ENCODE measurements at places on chromosomes 2 and 18. TPM values are rescaled to one million over a fixed set of nuclear protein-coding genes. Genes with fewer than 3 reads are reported as not detected.

- H3K4me3 ChIP-seq, result no peak overlapping the region
- H3K36me3 ChIP-seq, result no peaks in the 10 kb centered on the region
- DNase-seq, result no peak
- H3K27ac ChIP-seq, result no peak overlapping the region
Measured at GRCh38 chr18:3889121-3889520, 439.1 kb downstream of the TGIF1 start.

- H3K4me3 ChIP-seq, result no peak overlapping the region
- H3K27me3 ChIP-seq, result no peaks in the 10 kb centered on the region
- no peaks in the 10 kb centered on the region for H3K36me3 ChIP-seq
- no peaks in the 10 kb centered on the region for H3K4me1 ChIP-seq
- H3K27ac ChIP-seq, result no peak overlapping the region
Measured at GRCh38 chr2:12658310-12658945, 58.3 kb upstream of the TRIB2 start.

- H3K27me3 ChIP-seq, result no peaks in the 10 kb centered on the region
- no peak overlapping the region for H3K4me3 ChIP-seq
- H3K27ac ChIP-seq, result no peak overlapping the region
Measured at GRCh38 chr2:143950704-143951103, 569.2 kb downstream of the ZEB2 start.

- no peaks in the 10 kb centered on the region for H3K27me3 ChIP-seq
- no peak for DNase-seq
- peaks cover 8% of the 10 kb centered on the region for H3K4me1 ChIP-seq
- no peak overlapping the region for H3K4me3 ChIP-seq
Measured at GRCh38 chr2:59888015-59888414, 665.4 kb downstream of the BCL11A start.

- H3K4me3 ChIP-seq, result no peak overlapping the region
- no peaks in the 10 kb centered on the region for H3K4me1 ChIP-seq
- H3K36me3 ChIP-seq, result peaks cover 2% of the 10 kb centered on the region
- no peak overlapping the region for H3K27ac ChIP-seq
Measured at GRCh38 chr2:10520154-10520553, 72.0 kb upstream of the ODC1 start.

GRCh38 chr2:239462671-239463506 lies 62.1 kb upstream of the HDAC4 start:
- no peaks in the 10 kb centered on the region for H3K27me3 ChIP-seq
- peak; percentile 5 for DNase-seq
- H3K36me3 ChIP-seq, result no peaks in the 10 kb centered on the region
- H3K4me3 ChIP-seq, result no peak overlapping the region
- no peak overlapping the region for H3K27ac ChIP-seq

DNA sequence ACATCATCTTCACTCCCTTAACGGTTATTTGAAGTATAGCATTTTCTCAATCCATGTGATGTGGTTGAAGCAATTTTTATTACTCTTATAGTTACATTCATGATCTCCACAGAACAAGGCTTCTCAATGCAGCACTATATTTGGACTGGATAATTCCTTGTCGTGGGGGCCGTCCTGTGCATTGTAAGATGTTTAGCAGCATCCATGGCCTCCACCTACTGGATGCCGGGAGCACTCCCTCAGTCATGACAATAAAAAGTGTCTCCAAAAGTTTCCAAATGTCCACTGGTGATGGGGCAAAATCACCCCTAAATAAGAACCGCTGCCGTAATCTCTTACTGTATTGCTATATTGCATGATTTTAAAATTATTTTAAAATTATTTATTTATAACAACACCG lies 110.6 kb upstream of the DDX18 start:
- H3K36me3 ChIP-seq, result no peaks in the 10 kb centered on the region
- H3K4me1 ChIP-seq, result peaks cover 20% of the 10 kb centered on the region
- no peaks in the 10 kb centered on the region for H3K27me3 ChIP-seq
- H3K4me3 ChIP-seq, result no peak overlapping the region

GRCh38 chr2:224442071-224442967 lies 40.4 kb upstream of the FAM124B start:
- H3K27me3 ChIP-seq, result no peaks in the 10 kb centered on the region
- no peaks in the 10 kb centered on the region for H3K4me1 ChIP-seq
- H3K36me3 ChIP-seq, result no peaks in the 10 kb centered on the region
- no peak for DNase-seq
- H3K4me3 ChIP-seq, result no peak overlapping the region

- peaks cover 3% of the 10 kb centered on the region for H3K4me1 ChIP-seq
- DNase-seq, result peak; percentile 12
- peak overlapping the region; percentile 41 for H3K4me3 ChIP-seq
- H3K27ac ChIP-seq, result peak overlapping the region; percentile 37
- H3K27me3 ChIP-seq, result peaks cover 44% of the 10 kb centered on the region
Measured at GRCh38 chr2:168912901-168913369, 11.8 kb downstream of the G6PC2 start.

DNA sequence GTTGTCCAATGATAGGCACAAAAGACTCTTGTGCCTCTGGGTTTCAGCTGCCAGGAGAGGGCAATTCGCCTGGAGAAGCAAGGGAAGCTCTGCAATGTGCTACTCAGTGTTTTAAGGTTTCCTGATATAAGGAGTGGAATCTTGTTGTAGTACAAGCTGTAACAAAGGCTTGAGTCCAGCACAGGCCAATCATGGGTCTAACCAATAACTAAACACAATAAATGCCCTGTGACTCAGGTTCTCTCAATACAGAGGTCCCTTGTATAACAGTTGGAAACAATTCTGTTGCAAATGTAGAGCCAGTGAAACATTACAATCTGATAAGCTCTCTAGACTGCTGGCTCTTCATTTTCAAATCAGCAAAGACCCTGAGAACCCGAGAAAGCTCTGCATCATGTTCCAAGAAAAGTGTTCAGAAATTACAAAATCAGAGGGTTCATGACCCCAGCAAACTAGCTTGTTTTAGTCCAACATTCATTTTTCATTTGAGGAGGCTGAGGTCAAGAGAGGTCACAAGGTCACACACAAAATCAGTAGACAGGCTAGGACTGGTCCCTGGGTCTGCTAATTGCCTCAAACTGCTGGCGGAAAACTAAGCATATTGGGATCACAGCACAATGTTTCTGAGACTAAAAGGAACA lies 59.0 kb upstream of the DNMT3A start:
- DNase-seq, result no peak
- H3K4me1 ChIP-seq, result peaks cover 16% of the 10 kb centered on the region
- H3K27ac ChIP-seq, result peak overlapping the region; percentile 69
- H3K27me3 ChIP-seq, result no peaks in the 10 kb centered on the region
- H3K4me3 ChIP-seq, result no peak overlapping the region

DNA sequence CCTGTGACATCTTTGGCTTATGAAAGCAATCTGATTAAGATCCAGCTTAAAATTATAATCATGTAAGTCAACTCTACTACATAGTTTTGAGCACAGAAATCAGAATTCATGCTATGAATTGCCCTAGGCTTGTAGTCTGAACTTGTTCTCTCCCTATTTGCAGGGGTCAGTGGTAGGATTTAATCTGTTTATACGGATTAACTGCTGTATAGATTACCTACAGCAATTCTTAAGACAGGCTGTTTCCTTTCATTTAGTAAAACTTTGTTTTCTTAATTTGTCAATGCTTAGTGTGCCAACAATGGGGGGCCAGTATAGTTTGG lies 287.9 kb downstream of the PDE11A start:
- H3K4me3 ChIP-seq, result no peak overlapping the region
- no peak for DNase-seq
- H3K36me3 ChIP-seq, result peaks cover 3% of the 10 kb centered on the region
- H3K27me3 ChIP-seq, result no peaks in the 10 kb centered on the region
- peaks cover 6% of the 10 kb centered on the region for H3K4me1 ChIP-seq

GRCh38 chr2:161165811-161166210 lies 5.6 kb downstream of the TANK start:
- no peak overlapping the region for H3K27ac ChIP-seq
- DNase-seq, result no peak
- peaks cover 11% of the 10 kb centered on the region for H3K4me1 ChIP-seq
- no peaks in the 10 kb centered on the region for H3K27me3 ChIP-seq

GRCh38 chr2:207037896-207038295 lies 98.6 kb downstream of the CPO start:
- H3K4me1 ChIP-seq, result peaks cover 2% of the 10 kb centered on the region
- H3K36me3 ChIP-seq, result no peaks in the 10 kb centered on the region
- no peak overlapping the region for H3K4me3 ChIP-seq
- H3K27me3 ChIP-seq, result peaks cover 17% of the 10 kb centered on the region
- DNase-seq, result no peak

DNA sequence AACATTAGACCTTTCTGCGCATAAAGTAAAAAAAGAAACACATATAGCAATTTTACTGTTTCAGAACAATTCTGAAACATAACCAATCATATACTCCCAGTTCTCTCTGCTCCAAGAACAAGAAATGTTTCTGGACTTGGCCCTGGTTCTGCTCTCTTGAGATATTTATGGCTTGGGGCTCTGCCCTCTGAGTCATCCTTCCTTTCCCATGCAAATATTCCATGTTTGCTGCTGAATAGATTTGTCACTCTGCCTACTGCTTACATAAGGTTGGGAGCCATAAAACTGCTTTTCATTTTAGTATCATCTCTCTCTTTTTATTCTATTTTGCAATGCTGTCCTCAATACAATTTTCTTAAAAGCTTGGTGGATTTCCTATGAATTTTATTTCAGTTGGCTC lies 499.6 kb upstream of the ACVR2A start:
- peaks cover 9% of the 10 kb centered on the region for H3K4me1 ChIP-seq
- DNase-seq, result no peak
- no peak overlapping the region for H3K27ac ChIP-seq
- H3K4me3 ChIP-seq, result no peak overlapping the region

DNA sequence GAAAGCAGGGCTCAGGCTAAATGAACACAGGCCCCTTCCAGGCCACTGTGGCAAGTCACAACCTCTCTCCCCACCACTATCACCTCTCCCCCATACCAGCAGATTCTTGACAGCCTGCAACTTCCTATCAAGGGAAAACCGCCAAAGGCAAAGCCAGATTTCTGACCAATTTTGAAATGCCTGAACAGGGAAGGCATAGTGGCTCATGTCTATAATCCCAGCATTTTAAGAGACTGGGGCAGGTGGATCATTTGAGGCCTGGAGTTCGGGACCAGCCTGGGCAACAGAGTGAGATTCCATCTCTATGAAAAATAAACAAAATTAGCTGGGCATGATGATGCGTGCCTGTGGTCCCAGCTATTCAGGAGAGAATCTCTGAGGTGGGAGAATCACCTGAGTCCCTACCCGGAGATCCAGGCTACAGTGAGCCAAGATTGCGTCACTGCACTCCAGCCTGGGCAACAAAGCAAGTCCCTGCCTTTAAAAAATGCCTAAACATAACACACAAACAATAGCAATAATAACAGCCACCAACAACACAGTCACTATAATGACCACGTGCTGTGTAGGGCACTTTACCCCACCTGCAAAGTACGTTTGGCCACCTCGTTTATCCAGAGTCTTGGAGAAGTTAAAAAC lies 75.5 kb upstream of the GLI2 start:
- H3K4me3 ChIP-seq, result no peak overlapping the region
- H3K27me3 ChIP-seq, result peaks cover 52% of the 10 kb centered on the region
- H3K36me3 ChIP-seq, result peaks cover 1% of the 10 kb centered on the region
- DNase-seq, result no peak
- no peak overlapping the region for H3K27ac ChIP-seq

DNA sequence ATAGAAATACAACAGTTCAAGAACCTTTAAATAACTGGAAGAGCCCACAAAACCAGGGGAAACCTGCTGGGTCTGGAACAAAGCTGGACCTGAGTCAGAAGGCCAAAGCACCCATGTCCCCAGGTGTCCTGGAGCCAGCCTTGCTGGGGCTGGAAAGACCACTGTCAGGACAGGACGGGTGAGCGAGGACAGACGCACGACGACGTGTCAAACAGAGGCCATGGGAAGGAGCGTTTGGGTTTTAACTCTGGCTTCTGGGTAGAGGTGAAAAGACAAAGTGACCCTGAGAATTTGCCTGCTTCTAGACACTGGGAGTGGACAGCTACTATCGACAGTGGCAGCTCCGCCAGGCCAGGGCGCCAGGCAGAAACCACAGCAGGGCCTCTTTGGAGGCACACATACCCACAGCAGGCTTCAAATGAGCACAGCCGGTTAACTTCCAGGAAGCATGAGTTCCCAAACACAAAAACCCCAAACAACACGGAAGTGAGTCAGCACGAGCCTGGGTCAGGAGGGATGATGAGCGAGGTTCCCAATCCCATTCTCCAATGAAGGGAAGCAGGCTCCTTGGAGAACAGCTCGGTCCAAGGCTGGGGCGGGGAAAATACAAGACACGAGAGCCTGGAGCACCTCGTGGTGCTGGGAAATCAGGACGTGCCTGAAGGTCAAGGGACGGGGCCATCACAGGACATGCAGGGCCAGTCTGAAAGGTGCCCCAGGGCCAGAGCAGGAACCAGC lies 208.0 kb downstream of the TWIST2 start:
- no peaks in the 10 kb centered on the region for H3K27me3 ChIP-seq
- H3K4me1 ChIP-seq, result no peaks in the 10 kb centered on the region
- H3K36me3 ChIP-seq, result peaks cover 17% of the 10 kb centered on the region
- no peak overlapping the region for H3K27ac ChIP-seq

DNA sequence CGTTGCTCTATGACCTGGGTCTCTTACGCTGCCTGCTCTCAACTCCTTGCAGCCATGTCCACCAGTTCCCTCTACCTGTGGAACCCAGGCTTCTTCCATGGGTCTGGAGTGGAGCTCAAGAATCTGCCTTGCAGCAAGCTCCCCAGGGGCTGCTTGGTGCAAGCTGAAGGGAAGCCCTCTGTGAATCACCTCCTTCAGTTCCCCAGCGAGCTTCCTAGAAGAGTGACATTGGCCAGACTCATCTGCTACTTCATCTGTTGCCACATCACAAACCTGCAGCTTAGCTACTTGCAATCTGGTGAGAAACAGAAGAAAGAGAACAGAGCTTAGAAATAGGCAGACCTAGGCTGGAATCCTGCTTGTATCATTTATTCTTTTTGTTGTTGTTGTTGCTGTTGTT lies 9.8 kb upstream of the EFR3B start:
- H3K36me3 ChIP-seq, result no peaks in the 10 kb centered on the region
- H3K4me1 ChIP-seq, result no peaks in the 10 kb centered on the region
- no peak overlapping the region for H3K4me3 ChIP-seq

The NEURL3 gene
- 0.78 TPM for total RNA-seq

The GPR35 gene
- total RNA-seq, result 6.5 TPM

The MMADHC gene
- total RNA-seq, result 83.9 TPM

The SLC11A1 gene
- total RNA-seq, result 0.34 TPM

The DOK1 gene
- total RNA-seq, result 20.9 TPM

The NYAP2 gene
- total RNA-seq, result not detected

The TCF23 gene
- not detected for total RNA-seq

The ANKRD23 gene
- 6.1 TPM for total RNA-seq

The SKA1 gene
- 13.5 TPM for total RNA-seq

The EPB41L3 gene
- 41.7 TPM for total RNA-seq

The TUBA4B gene
- not detected for total RNA-seq

The PUM2 gene
- total RNA-seq, result 128 TPM

Data from progenitor cell of endocrine pancreas (in vitro differentiated cells).